ENCODE measurements at places on chromosomes 6 and 20.

DNA sequence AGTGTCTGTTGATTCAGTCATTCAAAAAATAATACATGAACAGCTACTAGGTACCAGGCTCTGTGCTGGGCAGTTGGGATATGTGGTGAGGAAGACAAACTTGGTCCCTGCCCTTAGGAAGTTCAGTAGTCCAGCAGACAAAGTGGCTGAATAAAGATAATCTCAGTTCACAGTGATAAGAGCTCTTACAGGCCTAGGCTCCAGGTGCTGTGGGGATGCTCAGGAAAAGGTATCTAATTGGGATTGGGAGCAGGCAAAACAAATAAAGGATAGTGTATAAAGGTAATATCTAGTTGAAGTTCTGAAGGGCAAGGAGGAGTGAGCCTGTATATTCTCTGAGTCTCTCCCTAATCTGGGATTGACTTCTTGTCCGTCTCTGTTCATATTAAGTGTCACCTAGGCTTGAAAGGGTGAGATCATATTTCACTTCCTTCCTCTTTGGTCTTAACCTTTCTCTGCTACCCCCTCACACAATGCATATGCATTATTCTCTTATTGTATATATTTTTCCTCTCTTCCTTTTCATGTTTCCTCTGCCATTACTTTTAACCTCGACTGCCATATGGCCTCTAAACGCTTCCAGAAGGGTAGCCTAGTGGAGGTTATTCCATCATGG is 13.5 kb downstream of the PTPN1 start:
- DNase-seq = no peak

DNA sequence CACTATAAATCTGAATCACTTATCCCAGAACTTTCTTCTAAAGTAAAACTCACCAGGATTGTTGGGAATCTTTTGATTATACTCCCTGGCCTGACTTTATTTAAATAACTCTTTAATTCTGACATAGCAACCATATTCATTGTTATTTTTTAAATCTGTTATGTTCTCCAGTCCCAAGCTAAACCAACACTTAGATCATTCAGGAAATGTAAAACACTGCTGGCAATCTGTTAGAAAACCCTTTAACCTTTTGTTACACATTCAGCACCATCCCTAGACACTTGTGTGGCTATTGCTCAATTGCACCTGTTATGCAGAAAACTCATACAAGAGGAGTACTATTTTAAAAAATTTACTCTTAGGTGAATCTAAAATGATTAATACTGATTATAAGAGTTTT is 101.8 kb upstream of the NHSL1 start:
- no peak for DNase-seq

- no peak for DNase-seq
Measured at GRCh38 chr6:170523256-170524171, 29.6 kb downstream of the PSMB1 start.

GRCh38 chr20:36225666-36226065 is 10.6 kb upstream of the AAR2 start:
- no peak for DNase-seq

DNA sequence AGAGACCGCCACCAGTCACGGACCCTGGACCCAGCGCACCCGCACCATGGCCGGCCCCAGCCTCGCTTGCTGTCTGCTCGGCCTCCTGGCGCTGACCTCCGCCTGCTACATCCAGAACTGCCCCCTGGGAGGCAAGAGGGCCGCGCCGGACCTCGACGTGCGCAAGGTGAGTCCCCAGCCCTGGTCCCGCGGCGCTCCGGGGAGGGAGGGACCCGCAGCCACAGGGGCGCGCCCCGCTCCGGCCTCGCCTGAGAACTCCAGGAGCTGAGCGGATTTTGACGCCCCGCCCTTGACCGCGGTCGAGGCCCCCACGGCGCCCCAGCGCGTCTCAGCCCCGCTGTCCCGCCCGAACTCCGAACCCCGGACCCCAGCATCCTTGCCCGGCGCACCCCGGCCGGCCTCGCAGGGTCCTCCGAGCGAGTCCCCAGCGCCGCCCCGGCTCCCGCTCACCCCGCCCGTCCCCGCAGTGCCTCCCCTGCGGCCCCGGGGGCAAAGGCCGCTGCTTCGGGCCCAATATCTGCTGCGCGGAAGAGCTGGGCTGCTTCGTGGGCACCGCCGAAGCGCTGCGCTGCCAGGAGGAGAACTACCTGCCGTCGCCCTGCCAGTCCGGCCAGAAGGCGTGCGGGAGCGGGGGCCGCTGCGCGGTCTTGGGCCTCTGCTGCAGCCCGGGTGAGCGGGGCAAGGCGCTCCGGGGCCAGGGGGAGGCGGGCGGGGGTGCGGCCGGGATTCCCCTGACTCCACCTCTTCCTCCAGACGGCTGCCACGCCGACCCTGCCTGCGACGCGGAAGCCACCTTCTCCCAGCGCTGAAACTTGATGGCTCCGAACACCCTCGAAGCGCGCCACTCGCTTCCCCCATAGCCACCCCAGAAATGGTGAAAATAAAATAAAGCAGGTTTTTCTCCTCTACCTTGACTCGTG is at the start of gene OXT:
OXT (plus strand) TSS at position 11 of the 920 bp plus-strand sequence; CDS start at position 47, 36 bp downstream.
- DNase-seq = no peak

- DNase-seq = no peak
Measured at GRCh38 chr6:124670801-124671200, 291.4 kb upstream of the RNF217 start.

- no peak for DNase-seq
Measured at GRCh38 chr20:44527716-44528199, 5.9 kb upstream of the SERINC3 start.

DNA sequence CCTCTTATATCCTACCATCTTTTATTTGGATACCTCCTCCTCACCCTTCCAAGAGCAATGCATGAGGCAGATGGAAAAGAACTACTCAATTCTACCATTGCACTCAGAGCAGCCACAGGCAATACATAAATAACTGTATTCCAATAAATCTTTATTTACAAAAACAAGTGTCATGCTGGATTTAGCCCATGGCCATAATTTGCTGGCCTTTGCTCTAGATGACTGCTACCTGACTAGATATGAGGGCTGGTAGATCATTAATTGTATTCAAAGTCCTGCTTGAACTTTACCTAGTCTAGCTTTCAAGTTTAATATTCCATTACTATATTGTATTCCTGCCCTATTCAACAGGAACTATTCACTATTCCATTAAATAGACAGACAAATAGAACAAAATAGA is 37.1 kb downstream of the AFG1L start:
- no peak for DNase-seq

GRCh38 chr6:15887491-15888461 is 224.9 kb upstream of the DTNBP1 start:
- no peak for DNase-seq

DNA sequence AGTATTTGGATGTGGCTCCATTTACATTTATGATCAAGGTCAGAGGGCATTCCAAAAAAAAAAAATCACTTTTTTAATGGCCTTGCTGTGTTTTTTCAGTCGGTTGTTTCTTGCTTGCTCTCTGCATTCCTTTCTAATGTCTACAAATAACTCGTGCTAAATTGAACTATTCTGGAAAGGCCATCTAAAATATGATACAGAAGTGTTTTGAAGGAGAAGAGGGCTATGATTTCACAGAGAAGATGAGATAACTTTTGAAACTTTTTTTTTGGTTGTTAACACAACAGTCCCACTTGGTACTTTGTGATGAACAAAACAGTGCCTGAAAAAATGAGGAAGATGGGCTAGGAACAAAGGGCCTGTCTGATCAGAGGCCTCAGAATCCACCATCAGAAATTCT is 156.1 kb upstream of the SMLR1 start:
- no peak for DNase-seq

DNA sequence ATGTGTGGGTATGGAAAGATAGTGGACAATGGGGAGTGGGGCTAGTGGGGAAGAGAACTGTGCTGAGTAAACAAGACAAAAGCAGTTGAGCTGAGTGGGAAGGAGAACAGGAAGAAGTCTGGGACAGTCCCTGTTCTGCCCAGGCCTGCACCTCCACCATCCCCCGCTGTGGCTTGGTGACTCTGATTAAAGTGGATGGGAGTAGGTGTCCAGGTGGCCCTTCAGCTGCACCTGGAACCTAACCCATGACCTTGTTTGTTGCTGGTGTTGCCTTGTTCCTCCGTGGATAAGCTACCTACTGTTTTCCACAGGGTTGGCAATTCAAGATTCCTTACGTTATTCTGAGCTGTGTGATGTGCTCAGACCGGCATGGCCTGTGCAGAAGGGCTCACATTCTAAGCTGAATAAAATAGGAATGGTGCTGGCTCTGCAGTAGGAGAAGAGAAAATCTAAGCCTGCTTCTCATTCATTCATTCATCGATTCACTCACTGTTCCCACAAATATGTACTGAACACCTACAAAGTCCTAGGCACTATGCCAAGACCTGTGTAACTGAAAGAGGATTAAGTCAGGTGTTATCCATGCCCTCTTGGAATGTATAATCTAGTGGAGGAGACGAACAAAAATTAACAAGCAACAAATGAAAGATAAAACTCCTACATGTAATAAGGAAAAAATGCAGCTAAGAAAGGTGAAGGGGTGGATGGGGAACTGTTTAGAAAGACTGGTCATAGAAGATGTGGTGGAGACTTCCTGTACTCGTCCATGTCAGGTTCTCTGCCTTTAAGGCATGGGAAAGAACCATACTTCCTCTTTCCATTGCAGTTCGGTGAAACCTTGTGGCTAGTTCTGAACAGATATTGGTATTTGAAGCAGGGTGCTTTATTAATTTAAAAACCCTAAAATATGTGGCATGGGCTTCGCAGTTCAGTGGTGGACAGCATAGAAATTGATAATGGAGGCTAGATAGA is 10.1 kb upstream of the CALHM6 start:
- no peak for DNase-seq

Data from amniotic stem cell (primary cell).